NCI-H2081 treated with DMSO at 0.1 percent for 48 hours (cell line): ENCODE measurements at places on chromosomes 1 and 21.

GRCh38 chr1:182052355-182052754 is 9.2 kb downstream of the ZNF648 start:
- no peak for DNase-seq

- no peak for DNase-seq
These were observed 28.4 kb upstream of the LHX4 start for GRCh38 chr1:180201451-180202200.

GRCh38 chr1:96281491-96281890 is 440.1 kb upstream of the PTBP2 start:
- DNase-seq = no peak

DNA sequence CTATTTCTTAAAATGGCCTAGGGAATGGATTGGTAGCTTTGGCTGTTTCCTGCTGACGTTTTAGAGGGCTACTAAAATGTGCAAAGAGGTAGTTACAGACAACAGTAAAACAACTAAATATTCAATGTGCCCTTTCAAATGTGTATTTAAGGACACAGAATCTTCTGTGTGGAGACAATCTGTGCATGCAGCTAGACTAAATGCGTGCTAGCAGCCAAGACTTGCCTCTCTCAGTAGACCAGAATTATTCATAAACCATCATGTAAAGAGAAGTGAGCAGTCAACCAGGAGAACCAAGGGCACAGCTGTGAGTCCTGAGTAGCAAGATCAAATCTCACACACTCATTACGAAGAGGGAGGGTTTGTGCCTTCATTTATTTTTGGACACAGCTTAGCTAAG is 160.2 kb upstream of the GREM2 start:
- no peak for DNase-seq
